ENCODE measurements at places on chromosomes 3 and 15.

- ATAC-seq = no peak
Observed at GRCh38 chr3:99468918-99469317, 169.5 kb upstream of the COL8A1 start.

- no peak for ATAC-seq
Observed at GRCh38 chr3:126284258-126284904, 72.8 kb downstream of the KLF15 start.

- ATAC-seq = no peak
Observed at GRCh38 chr15:62832231-62832630, 210.3 kb upstream of the TPM1 start.

GRCh38 chr15:66006986-66007385 lies 137.7 kb downstream of the RAB11A start:
- peak; percentile 61 for ATAC-seq

- ATAC-seq = no peak
Observed at GRCh38 chr3:73546961-73547360, 77.8 kb downstream of the PDZRN3 start.

DNA sequence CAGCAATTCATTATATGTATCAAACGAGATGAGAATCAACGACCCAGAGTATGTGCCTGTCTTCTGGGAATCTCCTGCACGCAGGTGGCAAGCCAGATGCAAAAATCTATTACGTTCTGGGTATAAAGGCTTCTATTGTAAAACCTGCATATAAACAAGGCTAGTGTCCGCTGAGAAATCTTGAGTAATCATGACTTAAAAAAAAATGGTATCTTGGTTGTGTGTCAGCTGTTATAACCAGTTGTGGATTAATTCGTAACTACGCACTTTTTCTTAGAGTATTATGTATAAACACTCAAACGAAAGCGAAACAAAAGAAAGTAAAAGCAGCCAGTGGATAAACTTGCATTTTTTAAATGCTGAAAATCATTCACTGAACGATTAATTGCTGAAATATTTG lies 509.1 kb downstream of the RSL24D1 start:
- ATAC-seq = no peak

- ATAC-seq = no peak
Observed at GRCh38 chr3:137011153-137011552, 53.4 kb downstream of the IL20RB start.

- ATAC-seq = no peak
Observed at GRCh38 chr3:31191354-31191753, 296.9 kb upstream of the GADL1 start.

DNA sequence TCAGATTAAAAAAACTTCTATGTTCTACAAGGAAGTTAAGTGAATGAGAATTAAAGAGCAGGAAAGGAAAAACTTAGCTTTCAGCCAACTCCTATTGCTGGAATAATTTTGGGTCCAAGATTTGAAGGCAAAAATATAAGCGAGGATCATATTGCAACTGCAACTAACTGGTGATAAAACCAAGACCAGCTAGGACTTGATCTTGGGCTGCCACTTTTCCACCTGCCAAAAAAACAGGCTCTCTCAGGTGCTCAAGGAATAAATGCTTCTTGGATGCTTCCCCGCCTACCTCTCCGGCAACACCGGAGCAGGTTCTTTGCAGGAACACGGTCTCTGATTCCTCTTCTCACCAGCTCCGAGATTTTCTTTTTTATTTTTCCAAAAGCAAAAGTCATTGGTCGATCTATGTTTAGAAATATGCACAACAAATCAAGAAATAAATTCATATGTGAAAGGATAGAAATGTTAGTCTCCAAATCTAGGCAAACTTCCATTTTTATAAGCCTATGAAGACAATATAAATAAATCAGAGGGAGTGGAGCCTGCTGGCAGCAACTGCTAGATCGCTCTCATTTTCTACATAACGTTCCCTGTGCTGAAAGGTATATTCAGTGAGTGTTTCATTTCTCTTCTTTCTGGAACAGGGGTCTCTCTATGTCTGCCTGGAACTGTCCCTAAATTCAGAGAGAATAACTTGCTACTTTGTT lies 241.9 kb downstream of the NTRK3 start:
- no peak for ATAC-seq

DNA sequence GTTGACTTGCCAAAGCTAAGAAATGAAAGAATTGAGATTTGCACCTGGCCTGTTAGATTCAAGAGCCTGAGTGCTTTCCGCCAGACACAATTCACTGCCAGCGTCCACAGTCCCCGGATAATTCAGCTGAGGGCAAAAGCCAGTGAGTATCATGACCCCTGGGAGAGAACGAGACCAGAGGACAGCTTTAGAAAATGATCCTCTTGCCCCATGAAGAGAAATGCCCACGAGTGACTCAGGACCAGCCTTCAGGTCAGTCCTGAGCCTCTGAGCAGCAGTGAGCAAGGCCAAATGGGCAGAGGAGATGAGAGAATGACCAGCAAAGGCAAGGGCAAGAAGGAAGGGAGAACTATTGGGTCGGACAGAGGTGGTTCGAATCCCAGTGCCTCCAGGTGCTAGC lies 273.5 kb downstream of the FAM43A start:
- no peak for ATAC-seq

DNA sequence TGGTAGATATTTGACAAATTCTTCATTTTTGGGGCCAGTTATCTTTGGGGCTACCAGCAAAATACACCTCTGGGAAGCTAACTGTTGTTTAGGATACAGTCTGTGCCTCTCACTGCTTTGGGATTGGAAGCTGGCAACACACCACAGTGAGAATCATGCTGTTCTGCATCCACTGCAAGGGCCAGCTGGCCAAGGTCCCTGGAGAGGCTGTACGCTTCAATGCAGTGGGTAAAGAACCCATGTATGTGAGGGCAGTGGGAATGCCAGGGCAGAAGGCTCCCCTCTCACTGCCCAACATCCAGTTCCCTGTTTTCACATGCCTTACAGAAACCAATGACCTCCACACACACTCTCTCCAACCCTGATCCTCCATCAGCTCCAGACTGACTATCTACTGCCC lies 20.1 kb downstream of the ZDHHC3 start:
- ATAC-seq = no peak

GRCh38 chr3:59551834-59552233 lies 502.0 kb upstream of the CFAP20DC start:
- ATAC-seq = no peak

DNA sequence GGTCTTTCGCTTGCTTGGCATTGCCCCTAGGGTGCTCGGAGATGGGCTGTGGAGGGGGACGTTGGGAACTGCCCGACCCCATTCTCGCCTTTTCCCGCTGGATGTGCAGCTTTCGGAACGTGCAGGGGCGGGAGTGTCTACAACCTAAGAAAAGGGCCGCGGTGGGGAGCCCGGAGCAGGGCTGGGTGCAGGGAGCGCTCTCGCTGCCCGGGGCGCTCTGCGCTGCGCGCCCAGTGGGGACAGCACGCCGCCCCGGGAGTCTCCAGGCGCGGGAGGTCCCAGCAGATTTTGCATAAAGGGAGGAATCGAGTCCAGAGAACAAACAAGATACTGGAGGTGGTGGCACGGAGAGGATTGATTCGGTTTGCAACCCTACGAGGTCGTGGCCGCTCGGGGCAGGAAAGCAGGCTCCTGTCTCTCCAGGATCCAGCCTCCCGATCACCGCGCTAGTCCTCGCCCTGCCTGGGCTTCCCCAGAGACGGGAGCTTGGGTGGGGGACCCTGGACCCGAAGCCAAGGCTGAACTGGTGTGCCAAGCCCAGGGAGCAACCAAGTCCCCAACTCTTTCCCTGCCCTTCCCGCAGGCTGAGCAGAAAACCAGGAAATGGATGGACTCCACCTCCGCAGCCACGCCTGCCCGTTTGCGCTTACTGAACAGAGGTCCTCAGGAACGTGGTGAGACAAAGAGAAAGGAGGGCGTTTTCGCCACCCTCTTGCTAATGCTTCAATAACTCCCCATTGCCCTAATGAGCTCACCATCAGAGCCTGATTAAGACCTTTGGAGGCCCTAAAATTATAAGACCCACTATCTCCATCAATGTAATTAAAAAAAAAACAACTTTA lies 59.7 kb downstream of the NOX5 start:
- ATAC-seq = peak; percentile 89

Measured in motor neuron (in vitro differentiated cells).